ENCODE measurements at places on chromosomes 7 and 10.

DNA sequence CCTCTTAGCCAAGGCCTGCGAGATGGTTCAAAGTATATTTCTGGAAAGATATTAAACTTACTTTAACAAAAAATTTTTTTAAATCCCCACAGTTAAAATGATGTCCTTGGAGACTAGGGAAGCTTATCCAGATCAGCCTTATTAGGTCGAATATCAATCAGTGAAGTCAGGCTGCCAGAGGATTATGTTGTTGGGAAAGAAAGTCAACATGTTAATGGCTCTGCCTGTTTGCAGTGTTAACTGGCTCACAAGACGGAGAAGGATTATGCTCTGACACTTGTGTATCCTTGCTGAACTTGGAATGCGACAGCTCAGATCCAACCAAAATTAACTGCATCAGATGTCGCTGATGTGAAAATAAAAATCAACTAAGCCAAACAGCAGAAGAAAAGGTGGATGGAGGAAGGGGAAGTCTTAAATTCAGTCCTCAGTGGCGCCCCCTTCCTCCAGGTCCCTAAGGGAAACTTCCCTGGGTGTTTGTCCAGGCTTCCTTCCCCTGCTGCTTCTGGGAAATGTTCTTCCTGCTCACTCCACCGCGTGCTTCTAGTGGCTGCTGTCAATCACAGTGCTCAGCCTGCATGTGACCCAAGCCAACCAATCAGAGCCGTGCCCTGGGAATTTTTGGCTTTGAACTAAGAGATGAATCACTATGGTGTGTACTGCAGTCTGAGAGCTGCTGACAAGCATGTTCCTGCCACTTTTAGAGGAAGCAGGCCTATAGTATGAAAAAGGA lies 690.4 kb upstream of the NRP1 start:
- DNase-seq = no peak

GRCh38 chr7:140416560-140416959 lies 12.7 kb downstream of the RAB19 start:
- DNase-seq = no peak

- DNase-seq = no peak
These were observed 310.7 kb downstream of the CALN1 start for GRCh38 chr7:72101444-72101843.

- no peak for DNase-seq
These were observed 54.8 kb downstream of the MDFIC start for GRCh38 chr7:114976666-114977065.

GRCh38 chr7:118467381-118467780 lies 242.9 kb downstream of the ANKRD7 start:
- DNase-seq = no peak

- no peak for DNase-seq
These were observed 11.1 kb downstream of the DPY19L1 start for GRCh38 chr7:35026150-35026549.

GRCh38 chr10:69952821-69953221 lies 99.8 kb upstream of the MACROH2A2 start:
- no peak for DNase-seq

GRCh38 chr10:95791425-95791979 lies 35.5 kb downstream of the ENTPD1 start:
- DNase-seq = no peak

DNA sequence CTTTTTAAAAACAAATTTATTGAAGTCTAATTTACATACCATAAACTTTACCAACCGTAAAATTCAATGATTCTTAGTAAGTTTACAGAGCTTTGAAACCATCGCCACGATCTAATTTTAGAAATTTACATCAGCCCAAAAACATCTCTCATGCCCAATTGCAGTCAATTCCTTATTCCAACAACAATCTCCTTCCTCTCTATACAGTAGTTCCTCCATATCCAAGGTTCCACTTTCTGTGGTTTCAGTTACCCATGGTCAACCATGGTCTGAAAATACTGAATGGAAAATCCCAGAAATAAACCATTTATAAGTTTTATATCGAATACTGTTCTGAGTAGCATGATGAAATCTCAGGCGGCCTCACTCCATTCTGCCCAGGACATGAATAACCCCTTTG lies 183.4 kb upstream of the ADCY1 start:
- no peak for DNase-seq

DNA sequence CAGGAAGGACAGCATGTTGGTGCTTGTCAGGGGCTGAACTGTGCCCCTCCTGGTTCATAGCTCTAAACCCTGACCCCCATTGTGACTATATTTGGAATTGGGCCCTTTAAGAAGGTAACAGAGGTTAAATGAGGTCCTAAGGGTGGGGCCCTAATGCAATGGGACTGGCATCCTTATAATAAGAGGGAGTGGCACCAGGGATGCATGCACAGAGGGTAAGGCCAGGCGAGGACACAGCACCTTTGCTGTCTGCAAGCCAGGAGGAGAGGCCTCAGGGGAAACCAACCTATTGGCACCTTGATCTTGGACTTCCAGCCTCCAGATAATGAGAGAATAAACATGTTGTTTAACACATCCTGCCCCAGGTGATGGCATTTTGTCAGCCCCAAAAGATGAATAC lies 61.3 kb upstream of the EBF3 start:
- DNase-seq = no peak

GRCh38 chr7:143417734-143418383 lies 9.2 kb upstream of the EPHA1 start:
- no peak for DNase-seq
